Ureter (tissue), 1 donor: ENCODE measurements at places on chromosomes 16 and 17.

- no peak for DNase-seq
Measured at GRCh38 chr16:27531826-27532800, 17.6 kb downstream of the GTF3C1 start.

DNA sequence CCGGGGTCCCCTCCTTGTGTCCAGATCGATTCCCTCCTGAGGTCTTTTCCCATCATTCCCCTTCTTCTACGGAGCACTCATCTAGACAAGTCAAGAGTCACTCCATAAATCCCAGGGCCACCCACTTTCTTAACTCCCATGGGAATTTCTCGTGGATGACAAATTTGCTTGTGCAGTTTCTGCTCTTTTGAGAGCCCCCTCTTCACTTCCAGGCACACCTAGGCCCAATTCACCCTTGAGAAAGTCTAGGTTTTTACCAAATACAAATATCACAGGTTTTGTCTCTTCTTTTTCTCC, 522 bp upstream of the POLDIP2 start:
- no peak for DNase-seq

GRCh38 chr16:70162041-70162451, 11.5 kb upstream of the CLEC18C start:
- no peak for DNase-seq

- no peak for DNase-seq
Measured at GRCh38 chr17:29216856-29217255, 29.8 kb upstream of the CRYBA1 start.

DNA sequence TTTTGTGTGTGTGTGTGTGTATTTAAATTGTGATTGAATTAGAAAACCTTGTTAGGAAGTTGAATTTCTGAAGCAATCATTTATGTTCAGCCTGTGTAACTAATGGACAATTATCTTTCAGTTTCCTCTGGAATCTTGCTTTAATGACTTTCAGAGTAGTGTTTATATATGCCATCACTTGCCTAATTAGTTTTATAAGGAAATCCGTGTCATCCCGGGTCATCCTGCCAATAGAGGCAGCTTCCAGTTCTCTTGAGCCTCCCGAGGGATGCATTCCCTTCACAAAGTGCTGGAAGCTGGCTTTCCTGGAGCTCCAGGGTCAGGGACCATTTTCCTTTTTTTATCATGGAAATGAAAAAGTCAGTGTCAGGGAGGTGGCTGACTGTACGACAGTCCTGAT, 42.9 kb downstream of the PRKCA start:
- no peak for DNase-seq

DNA sequence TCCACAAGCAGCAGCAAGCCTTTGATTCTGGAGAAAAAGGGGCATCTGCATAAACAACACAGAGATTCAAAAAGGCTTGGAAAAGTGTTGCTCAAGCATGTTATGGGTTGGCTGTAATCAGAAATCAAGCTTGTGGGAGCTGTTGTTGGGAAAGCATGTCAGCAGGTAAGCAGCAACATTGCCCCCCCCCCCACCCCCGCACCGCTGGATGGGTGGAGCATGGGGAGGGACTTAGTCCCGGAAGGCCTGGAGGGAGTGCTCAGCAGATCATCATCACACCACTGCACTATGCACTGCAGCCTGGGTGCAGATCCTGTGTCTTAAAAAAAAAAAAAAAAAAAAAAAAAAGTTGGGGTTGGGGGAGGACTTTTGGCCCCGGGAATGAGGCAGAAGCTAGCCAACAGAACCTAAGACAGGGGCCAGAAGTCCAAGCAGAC, 16.8 kb upstream of the AKAP1 start:
- DNase-seq, result no peak

GRCh38 chr16:48358419-48358818, 26.8 kb downstream of the SIAH1 start:
- DNase-seq, result no peak

- no peak for DNase-seq
Measured at GRCh38 chr17:9101356-9101755, 80.0 kb downstream of the NTN1 start.

- DNase-seq, result no peak
Measured at GRCh38 chr17:2724784-2725164, 13.2 kb upstream of the CLUH start.

- DNase-seq, result no peak
Measured at GRCh38 chr16:86095906-86096485, 197.0 kb downstream of the IRF8 start.

DNA sequence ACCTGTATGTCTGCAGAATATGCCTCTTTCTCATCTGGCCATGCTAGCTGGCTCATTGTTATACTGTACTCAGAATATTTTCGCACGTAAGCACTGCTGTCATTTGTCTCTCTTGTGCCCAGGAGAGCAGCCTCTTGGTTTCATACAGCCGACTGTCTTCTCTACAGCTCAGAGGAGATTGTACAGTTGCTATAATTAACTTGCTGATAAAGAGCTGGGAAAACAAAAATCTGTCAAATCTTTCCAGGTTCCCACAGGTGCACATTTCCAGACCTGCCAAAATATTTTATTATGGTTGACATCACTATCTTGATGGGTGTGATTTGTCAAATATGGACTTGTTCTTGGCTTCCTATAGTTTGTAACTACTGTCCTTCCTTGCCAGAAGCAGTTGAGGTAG, 122.7 kb downstream of the FTO start:
- DNase-seq, result no peak

DNA sequence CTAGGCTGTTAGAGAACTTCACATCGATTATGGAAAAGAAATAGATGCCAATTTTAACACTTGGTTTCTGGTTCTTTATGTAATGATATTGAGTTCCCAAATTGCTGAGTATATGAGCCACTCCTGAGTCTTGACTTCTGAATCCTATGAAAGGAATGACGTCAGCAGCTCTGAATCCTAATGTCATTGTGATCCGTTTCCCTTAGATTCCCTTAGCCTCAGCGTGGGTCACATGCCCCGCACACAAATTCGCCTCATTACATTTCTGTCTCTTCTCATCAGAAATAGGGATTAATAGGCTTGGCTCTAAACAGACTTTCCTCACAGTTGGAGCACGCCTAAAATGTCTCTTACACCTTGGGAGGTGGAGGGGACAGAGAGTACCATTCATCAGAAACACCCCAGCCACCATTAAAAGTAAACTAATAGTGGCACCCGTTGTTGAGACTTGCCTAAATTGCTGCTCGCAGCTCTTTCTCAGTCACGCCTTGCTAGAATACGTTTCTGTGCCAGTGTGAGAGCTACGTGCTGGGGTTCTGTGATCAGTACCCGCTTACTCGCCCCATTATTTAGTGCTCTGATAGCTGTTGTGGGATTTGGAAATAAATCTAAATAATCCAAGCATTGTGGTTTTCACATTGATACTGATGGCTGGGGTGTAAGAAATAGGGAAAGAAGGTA, 7.1 kb downstream of the MRM3 start:
- DNase-seq, result no peak
